Activated CD4-positive, alpha-beta T cell treated with anti-CD3 and anti-CD28 coated beads for 1 hour (primary cell): ENCODE measurements at places on chromosomes 7 and 10.

DNA sequence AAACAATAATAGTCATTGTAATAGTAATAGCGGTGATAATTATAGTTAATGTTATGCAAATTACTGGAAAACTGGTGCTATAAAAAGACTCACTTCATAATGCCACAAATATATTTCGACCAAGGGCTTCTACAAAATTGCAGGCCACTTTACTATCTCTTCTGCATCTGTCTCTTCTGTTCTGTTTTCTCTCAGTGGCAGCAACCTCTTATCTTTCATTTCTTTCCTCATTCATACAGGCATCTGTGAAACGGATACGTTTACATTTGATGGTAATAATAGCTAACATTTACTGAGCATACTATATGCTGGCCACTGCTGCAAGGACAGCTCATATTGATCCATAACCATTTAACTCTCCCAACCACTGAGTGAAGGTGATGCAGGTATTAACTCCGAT, 537.4 kb upstream of the PFKP start:
- DNase-seq = no peak

DNA sequence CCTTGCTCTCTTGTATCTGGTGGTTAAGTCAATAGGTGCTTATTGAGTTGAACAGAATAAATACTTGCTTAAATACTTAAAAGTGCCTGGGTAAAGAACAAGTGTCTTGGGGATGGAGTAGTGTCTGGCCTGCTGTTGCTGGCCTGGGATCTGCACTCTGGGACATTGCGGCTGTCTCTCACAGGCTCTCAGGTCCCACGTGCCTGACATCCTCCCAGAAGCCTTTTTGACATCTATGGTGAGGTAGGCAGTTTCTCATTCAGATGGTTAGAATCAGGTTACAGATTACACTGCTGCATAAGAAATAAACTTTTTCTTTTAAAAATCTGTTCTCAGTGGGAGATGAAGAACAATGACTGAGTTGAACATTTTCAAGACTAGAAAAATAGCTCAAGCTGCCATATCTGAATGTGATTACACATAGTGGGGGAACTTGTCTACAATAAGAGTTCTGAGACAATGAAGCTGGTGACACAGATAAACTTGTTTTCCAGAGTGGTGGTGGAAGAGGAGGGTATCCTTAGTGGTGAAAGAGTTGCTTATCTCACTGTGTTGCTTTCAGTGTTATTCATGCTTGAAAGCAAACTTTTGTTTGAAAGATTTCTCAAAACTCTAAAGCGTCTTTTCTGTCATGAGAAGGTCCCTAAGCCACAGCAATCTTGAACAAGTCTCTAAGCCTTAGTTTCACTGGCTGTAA, 9.7 kb downstream of the SORCS3 start:
- no peak for DNase-seq

- DNase-seq = no peak
Measured at GRCh38 chr10:78035025-78035424, 1.4 kb downstream of the RPS24 start.

GRCh38 chr7:116679500-116679899, 7.5 kb downstream of the MET start:
- DNase-seq = no peak

DNA sequence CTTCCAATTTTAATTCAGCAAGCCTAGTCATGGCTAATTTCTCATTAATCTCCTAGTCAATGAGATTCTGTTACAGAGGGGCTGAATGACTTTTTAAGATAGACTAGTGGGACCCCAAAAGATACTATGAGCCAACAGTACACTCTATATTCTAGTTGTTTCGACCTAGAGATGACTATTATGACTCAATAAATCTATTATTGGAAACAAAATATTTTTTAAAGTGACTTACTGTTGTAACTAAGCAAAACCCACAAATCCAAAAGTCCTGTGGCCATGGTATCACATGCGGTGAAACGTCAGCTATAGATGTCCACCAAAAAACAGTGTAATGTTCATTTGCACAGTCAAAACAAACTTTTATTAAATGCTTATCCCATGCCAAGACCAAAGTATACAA, 95.3 kb upstream of the ADO start:
- DNase-seq = no peak
